ENCODE measurements at places on chromosomes 13 and 19.

GRCh38 chr13:109209526-109209925 lies 576.9 kb downstream of the IRS2 start:
- DNase-seq = no peak
- H3K27me3 ChIP-seq = no peaks in the 10 kb centered on the region
- no peaks in the 10 kb centered on the region for H3K36me3 ChIP-seq

GRCh38 chr19:34232566-34233481 lies 21.5 kb upstream of the GARRE1 start:
- H3K4me3 ChIP-seq = peak overlapping the region; percentile 56
- no peak for DNase-seq
- peaks cover 14% of the 10 kb centered on the region for H3K36me3 ChIP-seq
- peaks cover 17% of the 10 kb centered on the region for H3K4me1 ChIP-seq

- peak overlapping the region; percentile 100 for H3K4me3 ChIP-seq
- peaks cover 23% of the 10 kb centered on the region for H3K36me3 ChIP-seq
- no peak for DNase-seq
- H3K27me3 ChIP-seq = peaks cover 3% of the 10 kb centered on the region
Measured at GRCh38 chr19:39434123-39435076, 1.3 kb downstream of the RPS16 start.

DNA sequence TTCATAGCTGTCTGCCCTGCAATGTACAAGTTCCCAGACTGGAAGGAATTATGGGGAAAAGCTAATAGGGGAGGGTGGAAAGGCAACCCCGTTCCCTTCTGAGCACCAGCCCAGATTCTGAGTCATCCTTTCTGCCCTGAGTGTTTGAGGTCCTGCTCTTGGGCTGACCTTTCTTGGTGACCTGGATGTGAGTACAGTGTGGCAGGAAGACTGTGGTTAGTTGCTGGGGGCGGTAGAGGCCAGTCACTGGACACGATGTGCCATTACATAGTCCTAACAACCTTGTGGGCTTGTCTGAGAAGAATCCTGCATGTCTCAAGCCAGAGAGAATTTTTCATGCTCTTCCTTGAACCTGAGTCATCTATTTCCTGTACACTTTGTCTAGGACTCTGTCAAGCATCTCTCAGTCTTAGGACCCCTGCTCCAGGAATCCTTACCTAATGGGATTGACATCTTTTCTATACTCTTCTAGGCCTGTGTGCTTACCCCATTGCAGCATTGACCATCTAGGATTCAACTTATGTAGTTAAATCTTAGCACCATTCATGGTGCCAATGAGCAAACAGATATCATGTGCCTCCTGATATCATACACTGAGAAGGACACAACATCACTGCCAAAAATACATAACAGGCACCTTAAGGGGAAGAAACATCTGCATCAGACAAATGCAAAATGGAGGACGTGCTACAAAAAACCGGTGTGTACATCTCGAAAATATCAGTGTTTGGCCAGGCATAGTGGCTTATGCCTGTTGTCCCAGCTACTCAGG lies 8.1 kb upstream of the ANGPTL4 start:
- H3K27me3 ChIP-seq = peaks cover 20% of the 10 kb centered on the region
- H3K4me1 ChIP-seq = peaks cover 13% of the 10 kb centered on the region
- DNase-seq = no peak
- no peaks in the 10 kb centered on the region for H3K36me3 ChIP-seq

DNA sequence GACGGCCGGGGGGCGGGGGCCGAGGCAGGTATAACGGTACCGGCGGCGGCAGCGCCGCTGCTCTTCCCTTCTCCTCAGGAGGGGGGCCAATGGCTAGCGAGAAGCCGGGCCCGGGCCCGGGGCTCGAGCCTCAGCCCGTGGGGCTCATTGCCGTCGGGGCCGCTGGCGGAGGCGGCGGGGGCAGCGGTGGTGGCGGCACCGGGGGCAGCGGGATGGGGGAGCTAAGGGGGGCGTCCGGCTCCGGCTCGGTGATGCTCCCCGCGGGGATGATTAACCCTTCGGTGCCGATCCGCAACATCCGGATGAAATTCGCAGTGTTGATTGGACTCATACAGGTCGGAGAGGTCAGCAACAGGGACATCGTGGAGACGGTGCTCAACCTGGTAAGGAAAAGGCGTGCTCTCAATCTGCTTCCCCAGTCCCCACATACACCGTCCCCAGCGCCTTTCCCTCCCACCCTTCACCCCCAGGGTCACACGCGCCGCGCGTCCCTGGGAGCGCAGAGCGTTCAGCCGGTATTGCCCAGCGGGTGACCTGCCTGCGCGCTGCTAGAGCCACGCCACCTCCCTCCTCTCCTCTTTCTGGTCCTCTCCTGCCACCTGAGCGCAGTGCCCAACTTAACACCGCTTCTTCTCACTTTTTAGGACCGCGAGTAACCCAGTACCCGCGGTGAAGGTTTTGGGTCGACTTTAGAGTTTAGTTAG lies 814 bp downstream of the NBEA start:
- peak; percentile 43 for DNase-seq
- peak overlapping the region; percentile 81 for H3K4me3 ChIP-seq
- H3K27ac ChIP-seq = no peak overlapping the region
- H3K27me3 ChIP-seq = peaks cover 43% of the 10 kb centered on the region
- H3K4me1 ChIP-seq = peaks cover 10% of the 10 kb centered on the region
- no peaks in the 10 kb centered on the region for H3K36me3 ChIP-seq

GRCh38 chr13:38308736-38309135 lies 40.9 kb upstream of the UFM1 start:
- DNase-seq = no peak
- no peaks in the 10 kb centered on the region for H3K36me3 ChIP-seq
- no peak overlapping the region for H3K4me3 ChIP-seq
- no peaks in the 10 kb centered on the region for H3K4me1 ChIP-seq
- no peak overlapping the region for H3K27ac ChIP-seq
- no peaks in the 10 kb centered on the region for H3K27me3 ChIP-seq

GRCh38 chr19:44657211-44657921 lies 13.7 kb downstream of the PVR start:
- peaks cover 5% of the 10 kb centered on the region for H3K4me1 ChIP-seq
- peaks cover 6% of the 10 kb centered on the region for H3K36me3 ChIP-seq
- no peak overlapping the region for H3K4me3 ChIP-seq
- DNase-seq = peak; percentile 78
- no peak overlapping the region for H3K27ac ChIP-seq
- no peaks in the 10 kb centered on the region for H3K27me3 ChIP-seq

DNA sequence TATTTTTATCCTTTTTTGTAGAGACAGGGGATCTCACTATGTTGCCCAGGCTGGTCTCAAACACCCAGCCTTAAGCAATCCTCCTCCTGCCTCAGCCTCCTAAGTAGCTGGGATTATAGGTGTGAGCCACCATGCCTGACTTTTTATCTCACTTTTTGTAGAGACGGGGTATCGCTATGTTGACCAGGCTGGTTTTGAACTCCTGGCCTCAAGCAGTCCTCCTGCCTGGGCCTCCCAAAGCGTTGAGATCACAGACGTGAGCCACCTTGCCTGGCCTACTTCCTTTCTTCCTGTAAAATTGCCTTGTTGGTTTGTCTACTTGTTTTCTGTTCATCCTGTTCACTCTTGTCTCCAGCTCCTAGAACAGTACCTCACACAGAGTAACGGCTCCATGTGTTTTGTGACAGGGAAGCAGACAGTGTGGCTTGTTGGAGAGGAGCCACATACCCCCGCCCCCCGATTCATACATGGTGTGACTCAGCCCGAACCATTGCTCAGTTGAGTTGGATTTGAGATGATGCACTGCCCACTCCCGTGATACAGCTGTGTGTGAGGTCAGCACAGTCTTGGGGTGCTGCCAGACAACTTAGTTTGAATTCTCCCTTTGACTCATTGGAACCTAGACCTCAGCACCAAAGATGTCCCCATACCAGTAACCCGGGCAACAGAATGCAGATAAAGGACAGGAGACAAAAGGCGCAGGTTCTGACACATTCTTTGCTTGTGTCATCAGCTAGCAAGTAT lies 34.2 kb downstream of the GPR42 start:
- no peak overlapping the region for H3K4me3 ChIP-seq
- H3K27ac ChIP-seq = no peak overlapping the region
- peaks cover 15% of the 10 kb centered on the region for H3K27me3 ChIP-seq
- no peak for DNase-seq
- no peaks in the 10 kb centered on the region for H3K36me3 ChIP-seq
- H3K4me1 ChIP-seq = no peaks in the 10 kb centered on the region

- H3K27me3 ChIP-seq = peaks cover 3% of the 10 kb centered on the region
- H3K4me1 ChIP-seq = peaks cover 30% of the 10 kb centered on the region
- peak; percentile 67 for DNase-seq
- peak overlapping the region; percentile 69 for H3K4me3 ChIP-seq
Measured at GRCh38 chr19:11324079-11324661, 15.3 kb downstream of the RAB3D start.

- peak within 1 kb of the TSS; percentile 96 for H3K4me3 ChIP-seq
- H3K27ac ChIP-seq = peak within 1 kb of the TSS; percentile 46
- peaks cover 23% of the 10 kb centered on the region for H3K4me1 ChIP-seq
- peaks cover 3% of the 10 kb centered on the region for H3K36me3 ChIP-seq
- DNase-seq = no peak
Measured at GRCh38 chr19:50723069-50723468, at the start of gene CLEC11A. CLEC11A (plus strand) TSS chr19:50723364; CDS start chr19:50723526, 162 bp downstream.

DNA sequence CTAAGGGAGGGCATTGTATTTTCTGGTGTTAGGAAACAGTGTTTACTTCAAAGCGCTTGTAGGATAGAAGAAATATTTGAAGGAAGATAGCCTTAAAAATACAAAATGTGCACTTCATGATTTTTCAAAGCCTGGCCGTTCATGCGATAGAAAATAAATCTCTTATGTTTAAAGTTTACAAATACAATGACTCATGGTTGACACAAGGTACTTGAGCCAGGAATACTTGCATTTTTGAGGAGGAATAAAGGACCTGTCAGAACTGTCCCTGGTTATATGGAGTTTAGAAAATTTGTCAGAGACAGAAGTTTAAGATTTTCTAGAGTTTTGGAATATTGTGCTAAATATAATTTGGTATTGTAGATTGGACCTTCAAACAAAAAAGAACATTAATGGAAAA lies 1223.2 kb upstream of the SLC10A2 start:
- no peaks in the 10 kb centered on the region for H3K27me3 ChIP-seq
- DNase-seq = no peak
- no peaks in the 10 kb centered on the region for H3K36me3 ChIP-seq
- H3K4me1 ChIP-seq = no peaks in the 10 kb centered on the region
- H3K4me3 ChIP-seq = no peak overlapping the region
- H3K27ac ChIP-seq = no peak overlapping the region

DNA sequence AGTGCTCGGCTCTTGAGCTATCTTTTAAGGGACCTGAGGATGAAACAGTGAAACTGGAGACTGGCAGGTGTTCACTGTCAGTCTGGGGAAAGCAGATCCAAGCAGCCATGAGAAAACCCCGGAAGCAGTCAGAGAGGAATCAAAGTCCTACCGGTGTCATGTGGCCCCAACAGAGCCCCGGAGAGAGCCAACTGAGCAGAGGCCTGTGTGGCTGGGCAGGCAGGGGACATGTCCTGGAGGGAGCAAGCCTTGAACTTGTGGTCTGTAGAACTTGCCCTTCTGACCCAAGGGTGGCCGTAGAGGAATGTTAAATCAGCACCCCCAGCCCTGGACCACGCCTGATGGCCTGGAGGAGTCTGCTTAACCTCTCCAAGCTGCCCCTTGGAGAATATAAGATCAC lies 113.7 kb upstream of the ZNF507 start:
- H3K4me3 ChIP-seq = no peak overlapping the region
- no peaks in the 10 kb centered on the region for H3K36me3 ChIP-seq

GRCh38 chr19:48926909-48927308 lies 6.6 kb upstream of the DHDH start:
- H3K4me3 ChIP-seq = peak overlapping the region; percentile 35
- peaks cover 6% of the 10 kb centered on the region for H3K36me3 ChIP-seq
- peak overlapping the region; percentile 16 for H3K27ac ChIP-seq
- H3K27me3 ChIP-seq = peaks cover 4% of the 10 kb centered on the region
- peaks cover 5% of the 10 kb centered on the region for H3K4me1 ChIP-seq
- no peak for DNase-seq

GRCh38 chr19:32178956-32179355 lies 166.5 kb upstream of the ZNF507 start:
- H3K4me3 ChIP-seq = no peak overlapping the region
- no peaks in the 10 kb centered on the region for H3K4me1 ChIP-seq
- DNase-seq = no peak
- H3K27ac ChIP-seq = no peak overlapping the region

DNA sequence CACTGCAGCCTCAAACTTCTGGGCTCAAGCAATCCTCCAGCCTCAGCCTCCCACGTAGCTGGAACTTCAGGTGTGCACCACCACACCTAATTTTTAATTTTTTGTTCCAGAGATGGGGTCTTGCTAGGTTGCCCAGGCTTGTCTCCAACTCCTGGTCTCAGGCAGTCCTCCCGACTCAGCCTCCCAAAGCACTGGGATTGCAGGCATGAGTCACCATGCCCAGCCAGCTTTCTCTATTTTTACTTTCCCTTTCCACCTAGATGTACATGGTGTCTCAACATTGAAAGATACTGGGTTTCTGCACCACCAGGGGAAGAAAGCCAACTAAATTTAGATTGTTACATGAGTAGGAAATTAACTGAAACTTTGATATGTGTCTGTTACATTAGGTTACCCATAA lies 13.8 kb upstream of the ZNF846 start:
- H3K36me3 ChIP-seq = peaks cover 13% of the 10 kb centered on the region
- H3K27ac ChIP-seq = no peak overlapping the region
- peaks cover 20% of the 10 kb centered on the region for H3K4me1 ChIP-seq
- H3K27me3 ChIP-seq = no peaks in the 10 kb centered on the region
- no peak for DNase-seq
- no peak overlapping the region for H3K4me3 ChIP-seq

DNA sequence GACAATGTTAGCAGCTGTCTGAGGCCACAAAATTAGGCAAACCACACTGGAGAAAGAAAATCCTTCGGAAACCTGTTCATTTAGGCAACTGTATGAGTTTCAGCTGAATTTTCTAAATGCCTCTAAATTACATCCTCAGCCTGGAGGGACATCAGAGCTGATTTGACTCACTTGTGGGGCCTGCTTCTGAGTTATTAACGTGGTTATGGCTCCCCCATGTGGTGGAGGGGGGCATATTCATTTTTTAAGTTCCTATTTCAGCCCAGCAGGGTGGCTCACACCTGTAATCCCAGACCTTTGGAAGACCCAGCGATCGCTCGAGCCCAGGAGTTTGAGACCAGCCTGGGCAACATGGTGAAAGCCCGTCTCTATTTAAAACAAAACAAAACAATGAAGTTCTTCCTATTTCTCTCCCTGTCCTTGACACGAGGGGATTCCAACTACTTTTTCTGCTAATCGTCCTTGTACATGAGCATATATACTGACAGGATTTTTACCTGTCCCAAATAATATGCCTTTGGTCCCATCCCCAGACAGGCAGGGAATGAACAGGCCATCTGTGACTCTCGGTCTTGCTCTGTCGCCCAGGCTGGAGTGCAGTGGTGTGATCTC lies 31.5 kb upstream of the HIF3A start:
- no peaks in the 10 kb centered on the region for H3K36me3 ChIP-seq
- H3K4me3 ChIP-seq = no peak overlapping the region
- peak; percentile 51 for DNase-seq
- H3K27ac ChIP-seq = no peak overlapping the region

GRCh38 chr13:75220861-75221260 lies 261.1 kb downstream of the TBC1D4 start:
- no peak overlapping the region for H3K4me3 ChIP-seq
- no peaks in the 10 kb centered on the region for H3K36me3 ChIP-seq
- peaks cover 4% of the 10 kb centered on the region for H3K4me1 ChIP-seq
- H3K27me3 ChIP-seq = peaks cover 25% of the 10 kb centered on the region
- H3K27ac ChIP-seq = no peak overlapping the region
- no peak for DNase-seq

GRCh38 chr13:108680011-108680410 lies 50.6 kb downstream of the MYO16 start:
- H3K27me3 ChIP-seq = no peaks in the 10 kb centered on the region
- no peak for DNase-seq
- H3K27ac ChIP-seq = no peak overlapping the region
- H3K4me3 ChIP-seq = no peak overlapping the region
- H3K36me3 ChIP-seq = no peaks in the 10 kb centered on the region

All from activated naive CD8-positive, alpha-beta T cell treated with anti-CD3 and anti-CD28 coated beads, Interleukin-2, amount 10 ng/mL, durations not matched to agents 7 days and 5 days (primary cell).